ENCODE measurements at places on chromosomes 3 and 15. TPM values are rescaled to one million over a fixed set of nuclear protein-coding genes. Genes with fewer than 3 reads are reported as not detected.

Gene ADAMTS17
- 5.9 TPM for total RNA-seq

Gene RETNLB
- not detected for total RNA-seq

Gene CCDC191
- 2.3 TPM for total RNA-seq

Gene TMEM207
- total RNA-seq: not detected

Gene MKRN2OS
- not detected for total RNA-seq

Gene CKMT1A
- not detected for total RNA-seq

Gene WNT5A
- 10.6 TPM for total RNA-seq

Gene GPR171
- 0.04 TPM for total RNA-seq

Gene PCSK6
- 10.5 TPM for total RNA-seq

Gene KBTBD13
- total RNA-seq: 1.6 TPM

- peak; percentile 15 for DNase-seq
- no peaks in the 10 kb centered on the region for H3K36me3 ChIP-seq
- peaks cover 2% of the 10 kb centered on the region for H3K4me1 ChIP-seq
- peak overlapping the region; percentile 13 for H3K27ac ChIP-seq
These were observed 33.2 kb upstream of the ACP3 start for GRCh38 chr3:132283916-132284405.

DNA sequence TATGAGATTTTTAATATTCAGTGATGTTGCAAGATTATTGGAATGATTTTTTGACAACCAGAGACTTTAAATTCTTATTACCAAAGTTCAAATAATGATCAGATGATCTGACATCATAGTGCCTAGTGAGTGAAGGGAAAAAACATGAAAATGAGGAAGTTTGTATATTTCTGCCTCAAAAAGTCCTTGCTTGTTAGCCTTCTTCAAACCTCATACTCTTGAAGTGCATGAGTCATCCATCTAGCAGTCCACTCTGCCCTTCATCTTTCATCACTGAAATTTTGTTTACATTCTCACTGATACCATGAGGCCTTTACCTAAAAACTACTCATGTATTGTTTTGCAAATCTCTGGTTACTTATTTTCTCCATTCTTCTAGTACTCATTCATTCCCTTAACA lies 23.9 kb upstream of the OR5H6 start:
- H3K4me1 ChIP-seq: no peaks in the 10 kb centered on the region
- no peak overlapping the region for H3K27ac ChIP-seq
- no peak overlapping the region for H3K4me3 ChIP-seq
- no peaks in the 10 kb centered on the region for H3K27me3 ChIP-seq
- H3K36me3 ChIP-seq: no peaks in the 10 kb centered on the region
- DNase-seq: no peak

GRCh38 chr3:169264711-169265110 lies 398.8 kb downstream of the MECOM start:
- H3K36me3 ChIP-seq: no peaks in the 10 kb centered on the region
- H3K27ac ChIP-seq: no peak overlapping the region
- no peak overlapping the region for H3K4me3 ChIP-seq
- H3K27me3 ChIP-seq: peaks cover 2% of the 10 kb centered on the region

GRCh38 chr3:16319307-16319706 lies 54.3 kb downstream of the OXNAD1 start:
- H3K4me1 ChIP-seq: no peaks in the 10 kb centered on the region
- DNase-seq: no peak
- H3K27me3 ChIP-seq: no peaks in the 10 kb centered on the region
- peaks cover 58% of the 10 kb centered on the region for H3K36me3 ChIP-seq
- no peak overlapping the region for H3K27ac ChIP-seq
- no peak overlapping the region for H3K4me3 ChIP-seq

GRCh38 chr3:11563865-11564185 lies 79.9 kb downstream of the VGLL4 start:
- H3K27me3 ChIP-seq: no peaks in the 10 kb centered on the region
- H3K4me1 ChIP-seq: peaks cover 49% of the 10 kb centered on the region
- no peak for DNase-seq
- peaks cover 71% of the 10 kb centered on the region for H3K36me3 ChIP-seq
- no peak overlapping the region for H3K4me3 ChIP-seq

GRCh38 chr3:188133646-188134045 lies 20.3 kb upstream of the LPP start:
- no peak overlapping the region for H3K27ac ChIP-seq
- DNase-seq: no peak
- H3K36me3 ChIP-seq: no peaks in the 10 kb centered on the region
- no peaks in the 10 kb centered on the region for H3K27me3 ChIP-seq
- no peaks in the 10 kb centered on the region for H3K4me1 ChIP-seq

GRCh38 chr3:133018921-133019320 lies 19.3 kb upstream of the TMEM108 start:
- DNase-seq: no peak
- no peak overlapping the region for H3K4me3 ChIP-seq
- no peaks in the 10 kb centered on the region for H3K4me1 ChIP-seq
- no peaks in the 10 kb centered on the region for H3K27me3 ChIP-seq
- no peak overlapping the region for H3K27ac ChIP-seq

DNA sequence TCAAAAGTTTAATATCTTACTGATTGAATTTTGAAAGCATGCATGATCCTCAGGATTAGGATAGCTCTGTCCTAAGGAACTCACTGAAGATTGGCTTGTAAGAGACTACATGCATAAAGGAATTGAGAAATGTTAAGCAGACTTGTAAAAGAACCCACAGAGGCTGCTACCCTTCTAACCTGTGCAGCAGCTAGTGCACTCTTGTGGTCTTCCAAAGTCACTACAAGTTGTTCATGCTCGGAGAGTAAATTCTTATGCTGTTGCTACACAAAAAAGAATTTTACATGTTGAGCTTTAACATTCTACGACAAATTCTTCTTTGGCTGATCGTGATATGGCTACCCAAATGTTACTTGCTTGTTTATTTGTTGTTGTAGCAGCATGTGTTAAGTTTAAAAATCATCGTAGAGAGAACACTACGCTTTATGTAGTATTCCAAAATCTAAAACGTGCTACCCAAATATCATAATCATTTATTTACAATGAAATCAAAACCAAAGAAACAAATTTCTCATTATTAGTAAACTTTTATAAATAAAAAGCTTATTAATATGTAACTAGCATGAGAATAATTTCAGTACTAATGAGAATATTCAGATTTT lies 55.0 kb downstream of the GOLIM4 start:
- H3K27ac ChIP-seq: no peak overlapping the region
- no peaks in the 10 kb centered on the region for H3K27me3 ChIP-seq
- no peak overlapping the region for H3K4me3 ChIP-seq
- peak; percentile 41 for DNase-seq
- H3K4me1 ChIP-seq: no peaks in the 10 kb centered on the region

GRCh38 chr15:57726411-57726810 lies 19.9 kb downstream of the POLR2M start:
- peaks cover 3% of the 10 kb centered on the region for H3K4me1 ChIP-seq
- no peaks in the 10 kb centered on the region for H3K27me3 ChIP-seq
- DNase-seq: no peak

GRCh38 chr3:7275396-7275795 lies 414.5 kb downstream of the GRM7 start:
- H3K36me3 ChIP-seq: no peaks in the 10 kb centered on the region
- DNase-seq: no peak
- no peaks in the 10 kb centered on the region for H3K27me3 ChIP-seq
- no peaks in the 10 kb centered on the region for H3K4me1 ChIP-seq
- H3K27ac ChIP-seq: no peak overlapping the region

DNA sequence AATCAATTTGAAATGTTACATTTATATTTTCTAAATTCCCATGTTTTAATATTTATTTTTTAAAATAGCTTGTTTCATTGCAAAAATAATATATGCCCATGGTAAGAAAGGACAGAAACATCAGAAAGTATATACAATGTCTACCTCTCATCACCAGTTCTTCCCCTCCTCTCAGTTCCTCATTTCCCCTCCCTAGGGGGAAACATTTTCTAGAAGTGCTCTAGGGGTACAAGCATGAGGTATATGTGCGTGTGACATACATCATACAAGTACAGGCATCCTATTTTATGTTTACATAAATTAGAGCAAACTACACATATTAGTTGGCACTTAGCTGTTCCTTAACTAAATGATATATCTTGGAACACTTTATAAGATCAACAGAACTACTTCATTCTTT lies 189.3 kb upstream of the VEPH1 start:
- no peaks in the 10 kb centered on the region for H3K27me3 ChIP-seq
- no peak for DNase-seq
- H3K4me1 ChIP-seq: no peaks in the 10 kb centered on the region
- no peaks in the 10 kb centered on the region for H3K36me3 ChIP-seq
- H3K4me3 ChIP-seq: no peak overlapping the region

DNA sequence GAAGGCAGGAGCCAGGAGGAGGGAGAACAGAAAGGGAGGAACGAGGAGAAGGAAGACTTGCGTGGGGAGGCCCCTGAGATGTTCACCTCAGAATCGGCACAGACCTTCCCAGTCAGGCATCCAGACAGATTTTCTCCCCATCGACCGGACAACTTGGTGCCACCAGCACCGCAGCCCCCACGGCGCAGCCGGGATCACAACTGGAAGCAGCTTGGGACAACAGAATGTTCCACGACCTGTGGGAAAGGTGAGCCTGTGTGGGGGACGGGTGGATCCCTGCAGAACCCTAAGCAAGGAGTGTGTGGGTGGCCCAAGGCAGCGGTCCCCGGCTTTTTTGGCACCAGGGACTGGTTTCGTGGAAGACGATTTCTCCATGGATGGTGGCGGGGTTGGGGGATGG lies 72.6 kb upstream of the NR2E3 start:
- no peaks in the 10 kb centered on the region for H3K27me3 ChIP-seq
- no peak overlapping the region for H3K4me3 ChIP-seq
- H3K36me3 ChIP-seq: peaks cover 12% of the 10 kb centered on the region
- no peak for DNase-seq
- no peak overlapping the region for H3K27ac ChIP-seq

- DNase-seq: no peak
- no peak overlapping the region for H3K4me3 ChIP-seq
- no peak overlapping the region for H3K27ac ChIP-seq
- H3K27me3 ChIP-seq: no peaks in the 10 kb centered on the region
- H3K36me3 ChIP-seq: no peaks in the 10 kb centered on the region
These were observed 172.3 kb upstream of the ANKRD28 start for GRCh38 chr3:15969874-15970640.

GRCh38 chr15:47764666-47765065 lies 47.4 kb downstream of the SEMA6D start:
- H3K4me1 ChIP-seq: no peaks in the 10 kb centered on the region
- H3K36me3 ChIP-seq: peaks cover 58% of the 10 kb centered on the region
- no peak overlapping the region for H3K4me3 ChIP-seq
- H3K27ac ChIP-seq: no peak overlapping the region
- DNase-seq: no peak

DNA sequence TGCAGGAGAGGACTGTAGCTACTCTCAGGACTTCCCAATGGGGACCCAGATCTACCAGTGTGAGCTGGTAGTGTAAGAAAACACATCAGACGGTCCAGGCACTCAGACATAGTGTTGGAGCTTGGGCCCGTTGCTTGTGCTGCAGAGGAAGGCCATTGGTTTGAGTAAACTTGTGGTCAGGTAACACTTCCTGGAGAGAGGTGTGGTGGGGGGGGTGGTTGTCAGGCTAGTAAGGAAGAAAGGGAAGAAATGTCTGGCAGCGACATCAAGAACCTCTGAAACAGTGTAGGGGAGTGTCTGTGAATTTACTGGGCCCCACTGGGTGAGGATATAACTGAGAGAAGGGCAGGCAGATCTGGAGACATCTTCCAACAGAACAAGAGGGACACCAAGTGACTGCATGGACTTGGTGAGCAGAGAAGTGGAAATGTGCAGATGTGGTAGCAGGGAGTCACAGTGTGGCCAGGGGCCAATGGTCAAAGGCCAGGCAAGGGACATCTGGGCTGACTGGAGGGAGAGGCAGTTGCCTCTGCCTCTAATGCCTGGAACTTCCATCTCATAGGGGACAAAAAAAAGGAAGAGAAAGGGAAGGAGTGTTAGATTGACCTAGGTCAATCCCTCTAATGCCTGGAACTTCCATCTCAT lies 63.7 kb upstream of the MRPS22 start:
- H3K4me1 ChIP-seq: peaks cover 3% of the 10 kb centered on the region
- DNase-seq: no peak
- H3K27me3 ChIP-seq: no peaks in the 10 kb centered on the region
- H3K4me3 ChIP-seq: no peak overlapping the region

DNA sequence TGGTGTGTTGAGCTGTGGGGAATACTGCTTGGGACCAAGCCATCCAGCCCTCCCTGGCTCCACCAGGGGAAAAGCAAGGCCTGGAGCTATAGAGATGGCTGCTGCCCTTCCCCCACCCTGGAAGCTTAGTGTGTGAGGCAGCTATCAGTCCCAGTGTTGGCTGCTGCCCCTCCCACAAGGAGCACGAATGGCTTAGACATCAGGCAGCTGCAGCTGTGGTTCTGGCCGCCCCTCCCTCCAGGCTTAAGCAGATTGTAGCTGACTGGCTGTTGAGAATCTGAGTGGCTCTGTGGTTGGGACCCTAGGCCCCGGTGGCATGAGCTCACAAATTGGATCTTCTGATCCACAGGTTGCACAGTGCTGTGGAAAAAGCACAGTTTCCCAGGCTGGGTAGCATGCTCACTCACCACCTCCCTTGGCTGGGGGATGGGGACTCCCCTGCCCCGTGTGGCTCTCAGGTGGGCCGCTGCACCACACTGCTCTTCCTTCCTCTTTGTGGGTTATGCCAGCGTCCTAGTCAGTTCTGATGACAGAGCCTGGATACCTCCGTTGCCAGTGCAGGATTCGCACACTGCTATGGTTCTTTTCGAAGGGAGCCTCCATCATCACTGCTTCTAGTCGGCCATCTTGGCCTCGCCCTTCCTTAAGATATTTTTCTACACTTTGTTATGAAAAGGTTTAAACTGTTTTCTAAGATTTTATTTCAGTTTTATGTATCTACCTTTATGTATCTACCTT lies 21.2 kb upstream of the SUCNR1 start:
- H3K4me1 ChIP-seq: no peaks in the 10 kb centered on the region
- H3K36me3 ChIP-seq: no peaks in the 10 kb centered on the region
- DNase-seq: no peak
- H3K4me3 ChIP-seq: no peak overlapping the region
- no peaks in the 10 kb centered on the region for H3K27me3 ChIP-seq

- no peak overlapping the region for H3K4me3 ChIP-seq
- H3K27me3 ChIP-seq: no peaks in the 10 kb centered on the region
- H3K36me3 ChIP-seq: no peaks in the 10 kb centered on the region
- no peak overlapping the region for H3K27ac ChIP-seq
- no peak for DNase-seq
These were observed 255.1 kb upstream of the WNT5A start for GRCh38 chr3:55742022-55742831.
